ENCODE measurements at places on chromosomes 11 and 22.
A peak's percentile ranks its signal among the peaks of the same experiment; 100 is the strongest.

- no peak for DNase-seq
Measured at GRCh38 chr11:129705933-129706332, 109.7 kb upstream of the TMEM45B start.

DNA sequence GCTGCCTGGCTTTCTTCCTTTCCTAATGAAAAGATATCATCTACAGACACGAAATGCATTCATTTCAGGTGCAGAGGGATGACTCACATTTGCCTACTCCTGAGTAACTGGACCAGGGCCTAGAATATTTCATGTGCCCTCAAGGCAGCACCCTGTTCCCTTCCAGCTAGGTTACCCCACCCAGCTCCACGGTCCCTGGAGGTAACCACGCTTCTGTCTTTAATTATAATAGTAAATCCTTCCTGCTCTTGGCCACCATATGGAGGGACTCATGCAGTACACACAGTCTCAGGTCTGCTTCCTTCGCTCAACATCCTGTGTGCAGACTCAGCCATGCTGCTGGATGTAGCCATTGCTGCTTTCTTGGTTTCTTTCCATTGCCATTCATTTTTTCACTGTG lies 22.3 kb downstream of the DHCR7 start:
- no peak for DNase-seq

DNA sequence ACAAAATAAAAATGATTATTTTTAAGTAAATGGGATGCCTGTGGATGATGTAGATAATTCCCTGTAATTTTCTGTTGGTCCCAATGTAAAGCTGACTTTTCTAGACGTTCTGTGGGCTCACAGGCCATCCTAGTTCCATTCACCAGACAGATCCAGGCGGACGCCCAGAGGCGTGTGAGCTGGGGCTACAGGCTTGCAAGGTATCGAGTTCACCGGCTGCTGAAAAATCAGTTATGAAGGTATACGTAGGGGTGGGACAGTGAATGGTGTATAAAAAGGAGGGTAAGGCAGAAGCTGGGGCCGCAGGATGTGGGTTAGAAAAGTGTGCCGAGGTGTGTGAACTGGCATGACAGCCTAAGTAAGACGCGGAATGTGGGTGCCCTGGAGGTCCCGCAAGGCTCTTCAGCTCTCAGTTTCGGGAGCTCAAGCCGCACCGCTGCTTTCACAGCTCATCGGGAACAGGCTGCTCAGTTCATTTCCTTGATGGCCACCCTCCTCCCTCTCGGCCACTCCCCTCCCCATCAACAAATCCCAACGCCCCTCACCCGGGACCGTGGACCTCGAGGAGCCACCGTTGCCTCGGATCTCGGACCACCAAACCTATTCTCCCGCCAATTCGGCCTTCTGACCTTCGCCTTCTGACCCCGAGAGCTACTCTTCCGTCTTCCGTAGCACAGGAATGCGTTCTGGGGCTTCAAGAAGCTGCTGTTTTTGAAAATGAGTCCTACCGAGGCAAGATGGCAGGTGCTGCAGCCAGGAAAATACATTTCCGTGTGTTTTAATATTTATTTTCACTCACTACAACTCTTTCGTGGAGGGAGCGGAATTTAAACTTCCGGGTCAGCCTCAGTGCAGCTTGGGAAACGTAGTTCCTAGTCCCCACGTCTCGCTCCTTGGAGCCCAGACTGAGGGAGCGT lies at the start of gene XNDC1N:
Gene XNDC1N (minus strand): TSS at position 775 of the 917 bp plus-strand sequence. CDS start 5,241 bp downstream, outside the sequence.
- DNase-seq, result peak; percentile 33

DNA sequence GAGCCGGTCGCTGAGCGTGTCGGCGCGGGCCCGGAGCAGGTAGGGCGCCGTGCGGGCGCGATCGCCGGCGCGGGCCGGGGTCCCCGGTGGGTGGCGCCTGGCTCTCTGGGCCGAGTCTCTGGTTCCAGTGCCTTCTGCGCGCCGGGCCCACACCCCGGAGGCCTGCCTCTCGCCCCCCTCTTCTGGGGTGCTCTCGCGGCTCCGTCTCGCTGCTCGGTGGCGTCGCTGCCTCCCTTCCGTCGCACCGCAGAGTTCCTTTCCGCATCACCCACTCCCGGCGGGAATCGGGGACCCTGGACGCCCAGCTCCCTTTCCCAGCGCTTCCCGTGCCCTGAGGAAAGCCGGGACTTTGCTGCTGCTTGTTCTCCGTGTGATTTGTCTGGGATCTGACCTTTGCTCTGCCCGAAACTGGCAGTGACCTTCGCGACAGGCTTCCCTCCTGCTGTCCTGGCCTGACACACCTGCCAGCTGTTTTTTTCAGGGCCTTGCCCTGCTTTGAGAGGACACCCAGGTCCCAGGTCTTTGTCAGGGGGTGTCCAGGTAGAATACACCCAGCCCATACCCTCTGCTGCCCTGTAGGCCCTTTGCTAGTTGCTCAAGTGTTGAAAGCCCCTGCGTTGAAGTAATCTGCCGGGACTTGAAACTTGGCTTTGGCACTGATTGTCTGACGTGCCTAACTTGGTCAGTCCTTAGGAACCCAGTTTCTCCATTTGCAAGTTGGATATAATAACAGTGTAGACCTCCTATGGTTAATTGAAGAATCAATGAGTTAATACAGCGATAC lies 711 bp downstream of the FDX1 start:
- DNase-seq, result no peak

GRCh38 chr22:34017205-34017604 lies 96.9 kb upstream of the LARGE1 start:
- no peak for DNase-seq

GRCh38 chr22:45784357-45785277 lies 113.0 kb downstream of the ATXN10 start:
- no peak for DNase-seq

GRCh38 chr11:47992959-47993820 lies 12.8 kb downstream of the PTPRJ start:
- DNase-seq, result no peak

DNA sequence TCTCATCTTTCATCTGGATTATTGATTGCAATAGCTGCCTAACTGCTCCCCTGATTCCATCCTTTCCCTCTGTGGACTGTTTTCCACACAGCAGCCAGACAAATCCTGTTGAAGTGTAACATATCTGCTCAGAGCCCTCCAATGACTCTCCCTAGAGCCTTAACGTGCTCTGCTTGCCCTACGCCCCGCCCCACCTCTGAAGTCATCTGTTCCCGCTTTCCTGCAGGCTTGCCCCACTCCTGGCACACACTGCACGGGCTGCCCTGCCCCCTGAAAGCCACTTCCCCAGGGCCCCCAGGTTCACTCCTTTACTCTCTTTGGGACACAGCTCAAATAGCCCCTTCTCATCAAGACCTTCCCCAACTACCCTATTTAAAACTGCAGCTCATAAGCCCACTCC lies 59.5 kb downstream of the NECTIN1 start:
- DNase-seq, result no peak

- DNase-seq, result no peak
Measured at GRCh38 chr11:100774132-100774531, 87.0 kb downstream of the ARHGAP42 start.

DNA sequence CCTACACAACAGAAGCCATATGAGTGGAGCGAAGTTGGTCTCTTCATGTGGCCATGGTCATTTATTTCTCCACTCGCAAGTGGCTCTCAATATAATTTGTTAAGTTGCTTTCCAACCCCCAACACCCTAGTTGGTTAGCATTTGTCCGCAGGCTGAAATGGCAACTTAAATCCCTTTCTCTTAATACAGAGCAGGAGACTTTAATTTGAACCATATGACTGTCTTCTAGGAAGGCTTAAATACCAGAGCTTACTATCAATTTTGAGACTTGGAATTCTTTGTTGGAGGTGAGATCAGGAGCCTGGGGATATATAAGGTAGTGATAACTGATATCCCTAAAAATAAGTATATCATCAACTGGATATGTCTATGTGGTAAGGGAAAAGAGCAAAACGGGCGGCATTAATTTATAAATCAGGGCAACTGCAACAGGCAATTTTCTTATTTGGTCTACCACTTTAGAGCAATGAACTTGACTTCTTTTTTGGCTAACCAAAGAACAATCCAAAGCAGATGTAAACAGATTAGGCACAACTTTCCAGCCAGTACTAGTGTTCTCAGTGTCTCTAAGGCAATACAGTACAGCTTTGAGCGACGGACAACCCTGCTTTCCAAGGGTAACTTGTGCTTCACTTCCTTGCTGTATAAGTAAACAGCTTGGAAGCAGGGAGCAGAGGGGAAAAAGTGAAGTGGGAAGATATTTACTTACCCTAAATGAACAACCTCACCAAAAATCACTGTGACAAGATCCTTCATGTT lies 74.7 kb upstream of the APOA1 start:
- no peak for DNase-seq

DNA sequence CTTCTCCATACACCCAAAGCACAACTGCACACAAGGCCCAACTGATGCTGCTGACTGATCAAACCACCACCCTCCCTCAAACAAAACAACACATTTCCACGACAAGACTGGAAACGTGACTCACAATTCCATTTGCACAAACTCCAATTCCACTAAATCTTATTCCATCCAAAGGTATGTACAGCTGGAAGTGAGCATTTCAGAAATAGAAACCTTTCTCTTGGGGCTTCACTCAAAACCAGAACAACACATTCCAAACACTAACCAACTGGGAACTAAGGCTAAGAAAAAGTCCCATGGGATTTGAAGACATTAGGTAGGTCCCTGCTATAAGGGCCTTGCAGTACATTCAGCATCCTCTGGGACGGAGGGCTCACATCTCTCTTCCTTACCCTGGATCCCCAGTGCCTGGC lies 19.6 kb downstream of the MORC2 start:
- no peak for DNase-seq

- DNase-seq, result no peak
Measured at GRCh38 chr11:45056529-45056928, 89.9 kb upstream of the PRDM11 start.

- no peak for DNase-seq
Measured at GRCh38 chr22:30210235-30210909, 36.2 kb downstream of the LIF start.

GRCh38 chr11:101435408-101435973 lies 148.3 kb downstream of the TRPC6 start:
- DNase-seq, result no peak

DNA sequence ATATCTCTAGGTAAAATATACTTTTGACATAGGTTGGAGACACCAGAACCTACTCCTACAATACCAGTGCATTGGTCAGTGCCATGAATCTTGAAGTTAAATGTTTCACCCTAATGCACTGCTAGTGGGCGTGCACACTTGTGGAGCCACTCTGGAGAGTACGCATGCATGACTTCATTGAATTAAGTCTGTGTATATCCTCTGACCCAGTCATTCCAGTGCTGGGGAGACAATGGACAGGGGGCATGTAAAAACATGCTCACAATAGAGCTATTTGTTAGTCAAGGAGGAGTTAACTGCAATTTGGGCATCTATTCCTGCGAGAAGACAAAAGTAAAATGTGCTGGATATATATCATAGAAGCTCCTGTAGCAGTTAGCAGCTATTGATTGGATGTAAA lies 335.4 kb upstream of the NCAM1 start:
- no peak for DNase-seq

- no peak for DNase-seq
Measured at GRCh38 chr22:31212783-31213629, 908 bp downstream of the LIMK2 start.

DNA sequence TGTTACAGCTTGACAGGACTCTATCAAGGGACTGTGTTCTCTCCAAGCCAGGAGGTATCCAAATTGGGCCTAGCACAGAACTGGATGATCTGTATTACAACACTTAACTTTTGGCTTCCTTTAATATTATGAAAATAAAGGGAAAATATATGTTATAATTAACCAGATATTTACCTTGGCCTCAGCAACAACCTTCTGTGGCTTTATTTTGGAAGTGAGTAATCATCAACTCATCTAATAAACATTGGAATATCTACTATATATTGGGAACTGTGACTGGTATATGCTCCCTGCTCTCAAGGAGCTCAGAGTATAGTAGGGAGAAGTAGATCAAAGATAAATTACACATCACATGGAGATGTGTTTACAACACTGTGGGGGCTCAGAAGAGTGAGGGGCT lies 352.2 kb downstream of the METTL15 start:
- no peak for DNase-seq

DNA sequence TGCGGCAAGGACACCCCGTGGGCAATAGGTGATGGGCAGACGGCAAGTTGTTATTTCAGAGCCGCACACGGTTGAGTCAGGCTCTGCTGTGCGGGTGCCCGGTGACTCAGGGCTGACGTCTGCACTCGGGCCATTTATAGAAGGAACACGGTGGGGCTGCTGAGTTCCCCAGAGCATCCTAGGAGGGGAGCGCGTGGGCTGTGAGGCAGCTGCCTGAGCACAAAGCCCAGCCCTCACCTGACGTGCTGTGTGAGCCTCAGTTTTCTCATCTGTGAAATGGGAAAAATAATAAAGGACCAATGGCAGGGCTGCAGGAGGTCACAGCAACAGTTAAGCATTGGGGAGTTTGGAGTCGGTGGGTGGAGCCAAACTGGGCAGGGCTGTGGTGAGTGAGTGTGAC lies 11.3 kb upstream of the RHOD start:
- no peak for DNase-seq

DNA sequence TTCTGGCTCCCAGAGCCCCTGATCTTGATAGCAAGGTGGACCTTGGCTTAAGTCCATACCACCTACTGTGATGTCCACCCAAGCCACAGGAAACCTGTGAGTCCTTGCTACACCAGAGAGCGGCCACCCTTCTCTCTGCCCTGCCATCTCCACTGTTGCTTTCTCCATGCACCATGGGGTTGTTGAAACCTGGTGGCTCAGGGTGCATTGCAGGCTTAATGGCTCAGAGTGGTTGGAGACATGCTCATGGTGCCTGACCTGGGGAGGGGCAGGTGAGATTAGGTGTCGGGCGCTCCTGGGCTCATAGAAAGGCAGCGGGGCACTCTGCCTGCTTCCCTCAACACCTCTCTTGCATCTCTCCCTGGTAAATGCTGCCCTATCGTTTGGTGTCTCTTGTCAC lies 25.0 kb upstream of the CACNG2 start:
- no peak for DNase-seq

GRCh38 chr22:22111983-22112382 lies 129.4 kb upstream of the TOP3B start:
- no peak for DNase-seq

DNA sequence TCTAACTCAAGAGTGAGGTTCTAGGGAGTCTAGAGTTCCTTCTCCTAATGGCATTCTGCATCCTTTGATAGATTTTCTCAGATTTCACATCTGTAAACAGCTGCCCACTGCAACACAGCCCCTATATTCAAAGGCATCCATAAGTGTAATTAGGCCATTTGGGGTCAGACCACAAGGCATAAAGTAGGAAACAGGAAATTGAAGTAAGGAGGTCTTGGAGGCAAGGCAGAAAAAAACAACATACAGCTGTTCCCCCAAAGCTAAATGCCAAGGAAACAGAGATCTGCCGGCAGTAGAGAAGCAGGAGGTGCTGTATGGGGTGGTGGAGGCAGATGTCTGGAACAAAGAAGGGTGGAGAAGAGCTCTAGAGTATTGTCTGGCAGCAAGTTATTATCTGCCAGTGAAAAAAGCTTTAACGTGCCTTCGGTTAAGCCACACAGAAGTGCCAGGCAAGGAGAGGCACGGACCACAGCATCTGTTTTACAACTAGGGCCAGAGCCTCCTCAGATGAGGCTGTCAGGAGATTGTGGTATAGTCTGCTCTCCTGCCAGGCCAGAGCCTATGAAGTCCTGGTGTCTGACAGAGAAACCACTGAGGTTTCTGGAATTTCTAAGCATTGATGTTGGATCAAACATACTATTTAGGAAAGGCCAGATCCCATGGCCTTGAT lies 100.2 kb upstream of the CHRM4 start:
- no peak for DNase-seq

GRCh38 chr22:40176921-40177737 lies 596 bp upstream of the TNRC6B start:
- no peak for DNase-seq

GRCh38 chr11:122186439-122187080 lies 70.5 kb upstream of the BLID start:
- DNase-seq, result no peak

All from omental fat pad (tissue), 4 donors.